ENCODE measurements at places on chromosomes 5 and 9. TPM values are rescaled to one million over a fixed set of nuclear protein-coding genes. Genes with fewer than 3 reads are reported as not detected.
A peak's percentile ranks its signal among the peaks of the same experiment; 100 is the strongest.

FOXD1 gene
- 0.59 TPM for total RNA-seq

NCBP1 gene
- total RNA-seq = 42.8 TPM

DNA sequence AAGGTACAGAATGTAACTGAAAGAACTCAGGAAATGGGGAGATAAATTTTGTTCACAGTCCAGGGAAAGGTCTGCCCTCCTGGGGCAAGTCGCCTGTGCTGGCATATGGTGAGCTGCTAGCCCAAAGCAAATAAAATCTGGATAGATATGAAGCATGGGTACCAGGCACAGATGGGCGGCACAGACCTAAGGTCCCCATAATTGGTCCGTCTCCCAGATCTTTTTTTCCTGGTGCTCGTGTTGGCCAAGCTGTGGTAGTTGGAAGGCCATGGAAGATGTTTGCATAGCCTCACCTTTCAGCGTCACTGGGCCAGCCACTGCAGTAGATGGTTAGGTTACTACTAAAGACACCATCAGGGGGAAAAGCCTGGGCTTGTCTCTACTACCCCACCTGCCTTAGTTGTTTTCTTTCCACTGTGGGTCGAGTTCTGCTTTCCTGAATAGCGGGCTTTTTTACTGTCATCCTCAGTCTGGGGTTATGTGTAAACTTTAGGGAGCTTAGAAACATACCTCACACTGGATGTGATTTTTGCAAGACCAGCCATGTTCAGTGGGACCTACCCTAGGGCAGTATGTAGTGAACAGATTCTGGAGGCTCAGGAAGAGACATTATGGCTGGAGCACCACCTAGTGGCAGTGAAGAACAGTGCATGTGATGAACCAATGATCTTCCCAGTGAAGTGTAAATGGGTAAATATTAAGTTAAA is 24.2 kb upstream of the GLRX start:
- no peaks in the 10 kb centered on the region for H3K36me3 ChIP-seq
- peaks cover 39% of the 10 kb centered on the region for H3K4me1 ChIP-seq
- peak; percentile 77 for DNase-seq
- H3K27ac ChIP-seq = no peak overlapping the region
- H3K27me3 ChIP-seq = peaks cover 14% of the 10 kb centered on the region
- no peak overlapping the region for H3K4me3 ChIP-seq

NAIP gene
- total RNA-seq = 3.6 TPM

PDE6A gene
- not detected for total RNA-seq

TEK gene
- not detected for total RNA-seq

KCTD16 gene
- total RNA-seq = 0.12 TPM

TRIM36 gene
- total RNA-seq = not detected

GRCh38 chr9:137095664-137096517 is 9.1 kb downstream of the MAN1B1 start:
- H3K27ac ChIP-seq = peak overlapping the region; percentile 97
- no peaks in the 10 kb centered on the region for H3K27me3 ChIP-seq
- H3K4me3 ChIP-seq = peak overlapping the region; percentile 85
- H3K4me1 ChIP-seq = peaks cover 30% of the 10 kb centered on the region

- H3K4me3 ChIP-seq = no peak overlapping the region
- H3K4me1 ChIP-seq = no peaks in the 10 kb centered on the region
- DNase-seq = no peak
- no peaks in the 10 kb centered on the region for H3K27me3 ChIP-seq
Observed at GRCh38 chr9:38023661-38024035, 45.4 kb downstream of the SHB start.

DNA sequence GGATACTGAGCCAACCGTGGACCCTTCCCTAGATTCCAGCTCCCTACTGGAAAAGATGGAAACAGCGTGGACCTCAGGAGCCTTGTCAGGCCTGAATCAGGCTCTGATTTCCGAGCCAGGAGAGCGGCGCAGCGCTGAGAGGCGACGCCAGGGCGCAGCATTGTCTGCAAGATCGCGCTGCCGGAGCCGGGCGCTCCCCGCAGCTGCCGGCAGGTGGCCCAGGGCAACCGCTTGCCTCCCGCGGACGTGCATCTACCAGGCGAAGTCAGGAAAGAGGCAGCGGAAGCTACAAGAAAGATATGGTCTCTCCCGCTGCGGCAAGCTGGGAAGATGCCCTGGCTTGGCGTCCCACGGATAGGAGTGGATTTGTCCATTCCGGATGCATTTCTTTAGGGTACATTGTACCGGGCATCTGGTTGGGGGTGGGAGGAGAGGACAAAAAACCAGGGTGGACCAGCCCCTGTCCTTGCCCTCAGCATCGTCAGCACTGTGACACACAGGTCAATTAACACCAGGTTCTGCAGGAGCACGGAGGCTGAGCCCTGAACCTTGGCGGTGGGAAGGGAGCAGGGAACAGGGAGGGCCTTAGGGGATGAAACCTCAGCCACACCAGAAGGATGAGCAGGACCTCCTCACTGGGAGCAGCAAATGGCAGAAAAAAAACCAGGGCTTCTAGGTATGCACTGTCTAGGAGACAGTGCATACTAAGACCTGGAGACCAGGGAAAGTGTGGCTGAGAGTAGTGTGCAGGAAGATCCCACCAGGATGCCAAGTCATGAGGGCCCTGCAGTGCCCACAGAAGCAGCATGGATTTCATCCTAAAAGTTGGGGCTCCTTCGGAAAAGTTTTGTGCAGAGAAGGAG is 55.9 kb downstream of the SFXN1 start:
- H3K36me3 ChIP-seq = peaks cover 9% of the 10 kb centered on the region
- peaks cover 28% of the 10 kb centered on the region for H3K4me1 ChIP-seq
- peaks cover 3% of the 10 kb centered on the region for H3K27me3 ChIP-seq
- peak; percentile 86 for DNase-seq
- H3K4me3 ChIP-seq = no peak overlapping the region

FOXD4L3 gene
- 0.21 TPM for total RNA-seq
